Ureter (tissue), 1 donor: ENCODE measurements at places on chromosomes 2 and 18. TPM values are rescaled to one million over a fixed set of nuclear protein-coding genes. Genes with fewer than 3 reads are reported as not detected.

NEU4 gene
- 0.49 TPM for total RNA-seq

DNAJC5G gene
- not detected for total RNA-seq

RMDN2 gene
- 10.7 TPM for total RNA-seq

RNF125 gene
- 9.2 TPM for total RNA-seq

TNS1 gene
- 581 TPM for total RNA-seq

L3MBTL4 gene
- total RNA-seq: 8.5 TPM

IL1R1 gene
- total RNA-seq: 93.3 TPM

TP53I3 gene
- 30.5 TPM for total RNA-seq

GRCh38 chr2:126986631-126987187 lies 88.0 kb downstream of the TEX51 start:
- DNase-seq: no peak

DNA sequence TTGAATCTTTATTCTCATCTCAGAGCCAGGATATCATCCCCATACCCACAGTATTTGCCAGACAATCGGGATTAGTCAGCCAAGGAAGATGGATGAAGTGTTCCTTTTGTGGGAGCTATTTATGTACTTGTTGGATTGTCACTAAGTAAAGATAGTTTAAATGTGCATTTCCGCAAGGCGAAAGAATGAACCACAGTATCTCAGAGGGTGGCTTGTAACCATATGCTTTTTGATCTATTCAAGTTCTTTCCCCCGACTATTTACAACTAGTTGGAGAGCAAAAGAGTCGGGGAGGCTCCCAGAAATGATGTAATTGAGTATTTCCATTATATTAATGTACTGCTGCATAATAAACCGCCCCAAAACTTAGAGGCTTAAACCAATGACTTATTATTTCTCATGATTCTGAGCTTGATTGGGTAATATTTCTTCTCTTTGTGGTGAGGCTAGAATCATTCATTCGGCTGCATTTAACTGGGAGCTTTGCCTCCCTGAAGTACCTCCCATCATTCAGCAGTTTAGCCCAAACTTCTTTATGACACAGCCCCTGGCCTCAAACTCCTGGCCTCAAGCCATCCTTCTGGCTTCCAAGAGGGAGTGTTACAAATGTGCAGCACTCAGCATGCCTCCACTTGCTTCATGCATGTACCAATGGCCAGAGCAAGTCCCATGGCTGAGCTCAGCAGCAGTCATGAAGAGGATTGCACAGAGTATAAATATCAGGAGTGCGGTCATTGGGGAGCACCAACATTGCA lies 423.7 kb downstream of the METTL4 start:
- no peak for DNase-seq

- no peak for DNase-seq
Measured at GRCh38 chr18:36545821-36546427, 248.4 kb downstream of the FHOD3 start.

DNA sequence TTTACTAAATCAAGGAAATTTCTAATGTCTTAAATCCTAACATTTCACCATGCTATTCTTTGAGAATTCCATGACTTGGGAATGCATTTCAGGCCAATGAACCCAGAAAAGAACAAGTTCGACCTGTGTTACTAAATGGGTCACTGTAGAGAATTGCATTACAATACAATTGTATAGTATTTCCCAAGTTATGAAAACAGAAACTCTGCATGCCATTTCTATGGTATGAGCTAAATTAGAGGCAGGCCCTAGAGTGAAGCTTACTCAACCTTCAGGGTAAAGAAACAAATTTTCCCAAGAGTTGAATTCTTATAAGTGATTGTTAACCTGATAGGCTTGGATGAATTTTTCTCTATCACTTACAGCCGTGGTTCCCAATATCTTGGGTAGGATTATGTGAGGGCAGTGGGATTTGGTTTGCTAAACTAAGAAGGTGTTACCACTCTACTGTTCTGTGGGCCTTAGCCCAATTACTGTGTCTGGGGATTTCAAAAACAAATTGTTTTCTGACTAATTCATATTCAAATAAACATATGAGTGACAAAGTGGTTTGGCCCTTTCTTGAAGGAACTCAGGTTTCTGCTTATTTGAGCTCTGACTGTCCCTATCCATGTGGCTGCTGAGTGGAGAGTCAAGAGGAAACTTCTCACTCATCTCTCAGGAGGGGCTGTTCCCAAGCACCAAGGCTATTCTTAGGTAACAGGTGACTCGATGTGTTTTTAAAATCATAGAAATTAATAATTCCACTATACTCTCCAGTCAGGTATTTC lies 11.2 kb upstream of the SERPINB7 start:
- no peak for DNase-seq

GRCh38 chr2:84711651-84712050 lies 169.2 kb downstream of the TRABD2A start:
- DNase-seq: no peak

DNA sequence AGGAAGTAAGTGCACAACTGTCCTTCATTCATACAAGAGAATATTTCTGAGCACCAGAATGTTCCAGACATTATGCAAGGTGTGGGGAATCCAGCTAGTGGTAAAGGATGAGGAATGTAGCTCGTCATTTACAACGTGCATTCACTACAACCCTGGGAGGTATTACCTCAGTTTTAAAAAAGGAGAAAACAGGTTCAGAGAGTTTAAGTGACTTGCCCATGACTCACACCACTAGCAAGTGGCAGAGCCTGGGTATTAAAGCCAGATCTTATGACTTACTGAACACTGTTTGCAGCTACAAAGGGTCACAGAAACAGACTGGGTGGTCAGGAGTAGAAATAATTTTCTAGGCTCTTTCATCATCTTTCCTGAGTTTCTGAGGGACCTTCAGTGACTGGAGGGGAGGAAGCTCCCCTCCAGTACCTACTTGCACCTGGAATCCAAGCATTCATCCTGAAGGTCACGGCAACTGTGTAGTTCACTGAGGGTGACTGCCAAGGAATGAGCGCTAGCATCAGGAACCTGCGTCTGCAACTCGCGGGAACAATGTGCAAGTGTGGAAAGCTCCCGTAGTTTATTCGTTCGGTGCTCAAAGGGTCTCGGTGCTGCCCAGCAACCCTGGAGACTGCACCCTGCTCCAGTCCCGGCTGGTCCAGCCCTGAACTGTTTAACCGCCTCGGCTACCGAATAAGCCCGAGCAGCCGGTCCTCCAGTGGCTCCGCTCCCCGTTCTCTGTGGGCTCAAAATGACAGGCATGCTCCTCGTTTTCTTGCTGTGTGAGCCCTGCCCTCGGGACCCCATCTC lies 647 bp downstream of the CCDC121 start:
- peak; percentile 43 for DNase-seq

- DNase-seq: no peak
Measured at GRCh38 chr2:165009466-165009865, 54.1 kb upstream of the SLC38A11 start.

DNA sequence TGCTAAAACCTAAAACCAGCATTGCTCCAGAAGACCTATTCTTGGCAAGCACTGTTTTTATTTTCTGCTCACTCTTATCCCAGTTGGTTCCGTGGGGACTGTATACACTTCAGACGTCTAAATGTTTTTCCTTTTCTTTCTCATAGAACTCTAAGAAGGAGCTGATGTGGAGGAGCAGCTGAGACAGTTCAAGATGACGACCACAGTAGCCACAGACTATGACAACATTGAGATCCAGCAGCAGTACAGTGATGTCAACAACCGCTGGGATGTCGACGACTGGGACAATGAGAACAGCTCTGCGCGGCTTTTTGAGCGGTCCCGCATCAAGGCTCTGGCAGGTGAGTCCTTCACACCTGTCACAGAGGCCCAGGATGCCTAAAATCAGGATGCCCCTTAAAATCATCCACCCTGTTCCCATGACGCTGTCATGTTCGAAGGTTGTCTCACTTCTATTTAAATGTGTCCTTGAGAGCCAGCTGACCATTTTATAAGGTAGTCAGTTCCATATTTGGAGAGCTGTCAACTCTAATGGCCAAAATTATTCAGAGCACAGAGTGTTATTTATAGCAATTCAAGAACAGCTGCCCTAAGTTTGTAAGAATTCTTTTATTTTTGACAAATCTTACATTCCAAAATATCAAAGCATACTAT lies 70.2 kb downstream of the SPTBN1 start:
- no peak for DNase-seq

DNA sequence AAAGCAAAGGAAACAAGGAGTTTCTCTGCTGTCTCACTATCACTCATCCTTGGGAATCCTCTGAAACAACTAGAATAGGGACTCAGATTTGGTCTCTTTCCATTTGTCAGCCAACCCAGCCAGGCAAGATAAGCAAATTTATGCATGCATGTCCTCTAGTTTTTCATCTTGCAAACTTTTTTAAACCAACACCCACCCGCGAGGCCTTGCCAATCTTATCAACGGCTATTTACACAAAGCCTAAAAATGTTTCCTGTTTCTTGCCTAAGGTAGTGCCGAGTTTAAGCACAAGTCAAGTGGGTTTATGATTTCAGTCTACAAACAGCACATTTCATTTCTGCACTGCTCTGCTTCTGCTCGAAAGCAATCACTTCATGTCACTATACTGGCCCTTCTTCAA lies 240.9 kb downstream of the STK39 start:
- no peak for DNase-seq

GRCh38 chr2:209523867-209524266 lies 100.0 kb downstream of the MAP2 start:
- DNase-seq: no peak

GRCh38 chr18:12658426-12659138 lies 675 bp upstream of the SPIRE1 start:
- DNase-seq: peak; percentile 49

- no peak for DNase-seq
Measured at GRCh38 chr18:5152343-5153020, 44.6 kb downstream of the AKAIN1 start.

- DNase-seq: no peak
Measured at GRCh38 chr2:121478996-121479745, 51.5 kb upstream of the RNU4ATAC start.

DNA sequence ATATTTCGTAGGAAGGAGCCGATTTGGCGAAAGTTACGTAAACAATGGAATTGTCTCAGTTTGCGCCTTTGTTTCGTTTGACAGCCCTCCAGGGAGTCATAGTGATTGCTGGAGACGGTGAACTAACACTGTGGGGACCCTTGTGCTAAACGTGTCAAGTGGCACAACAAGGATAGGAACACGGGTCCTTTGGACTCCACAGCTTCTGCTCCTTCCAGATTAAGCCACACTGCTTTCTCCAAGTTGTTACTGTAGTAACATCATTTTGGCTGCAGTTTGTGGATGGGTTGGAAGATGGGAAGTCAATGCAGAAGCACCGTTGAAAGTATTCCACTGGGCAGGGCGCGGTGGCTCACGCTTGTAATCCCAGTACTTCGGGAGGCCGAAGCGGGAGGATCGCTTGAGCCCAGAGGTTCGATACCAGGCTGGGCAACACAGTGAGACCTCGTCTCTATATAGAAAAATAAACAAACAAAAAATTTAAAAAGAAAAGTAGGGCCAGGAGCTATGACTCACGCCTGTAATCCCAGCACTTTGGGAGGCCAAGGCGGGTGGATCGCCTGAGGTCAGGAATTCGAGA lies 636 bp upstream of the IMMT start:
- no peak for DNase-seq

- DNase-seq: no peak
Measured at GRCh38 chr18:62566818-62567217, 44.0 kb downstream of the ZCCHC2 start.

- no peak for DNase-seq
Measured at GRCh38 chr2:20137131-20137571, 85.7 kb upstream of the LAPTM4A start.

DNA sequence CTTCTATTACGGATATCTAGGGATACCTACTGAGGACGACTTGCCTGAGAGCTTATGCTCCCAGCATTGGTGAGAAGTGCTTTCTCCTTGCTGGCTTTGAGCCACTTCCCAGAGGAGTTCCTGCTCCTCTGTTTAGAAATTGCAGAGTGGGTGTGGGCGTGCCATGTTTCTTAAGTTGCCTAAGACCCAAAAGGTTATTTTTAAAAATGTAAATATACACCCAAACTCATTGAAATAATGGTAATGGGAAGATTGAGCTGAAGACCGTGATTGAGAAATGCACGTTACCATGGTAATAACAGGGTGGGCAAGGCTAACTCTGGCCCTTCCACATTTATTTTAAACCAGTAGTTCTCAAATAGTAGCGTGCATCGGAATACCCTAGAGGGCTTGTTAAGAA lies 17.2 kb upstream of the TMEM200C start:
- no peak for DNase-seq

- no peak for DNase-seq
Measured at GRCh38 chr2:198188982-198189381, 384.6 kb downstream of the PLCL1 start.

GRCh38 chr2:85504778-85505261 lies 34.1 kb upstream of the MAT2A start:
- no peak for DNase-seq

GRCh38 chr2:59237311-59237710 lies 996.2 kb upstream of the FANCL start:
- no peak for DNase-seq

DNA sequence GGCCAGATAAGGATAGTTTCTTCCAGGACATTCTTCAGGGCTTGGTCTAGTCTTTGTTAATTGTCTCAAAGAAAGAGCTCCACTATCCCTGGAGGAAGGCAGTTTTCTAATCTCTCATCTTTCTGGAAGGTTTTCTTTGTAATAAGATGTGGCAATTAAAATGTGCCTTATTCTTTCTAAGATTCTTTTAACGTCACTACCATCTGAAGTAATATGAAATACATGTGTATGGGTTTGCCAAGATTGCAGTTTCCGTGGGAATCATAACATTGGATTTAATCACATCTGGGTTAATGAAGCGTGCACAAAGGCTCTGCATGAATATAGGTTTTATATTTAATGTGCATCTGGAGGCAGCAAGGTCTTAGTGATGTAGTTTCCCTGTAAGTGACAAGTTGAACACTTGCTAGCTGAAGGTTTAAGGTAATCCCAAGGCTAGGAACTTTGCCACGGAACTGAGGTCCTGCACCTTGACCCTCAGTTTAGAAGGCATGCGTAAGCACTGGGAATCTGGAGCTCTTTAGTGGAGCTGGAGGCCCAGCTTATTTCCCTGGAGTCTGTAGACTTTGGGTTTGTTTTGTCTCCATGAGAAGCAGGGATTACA lies 25.7 kb downstream of the DIS3L2 start:
- no peak for DNase-seq

DNA sequence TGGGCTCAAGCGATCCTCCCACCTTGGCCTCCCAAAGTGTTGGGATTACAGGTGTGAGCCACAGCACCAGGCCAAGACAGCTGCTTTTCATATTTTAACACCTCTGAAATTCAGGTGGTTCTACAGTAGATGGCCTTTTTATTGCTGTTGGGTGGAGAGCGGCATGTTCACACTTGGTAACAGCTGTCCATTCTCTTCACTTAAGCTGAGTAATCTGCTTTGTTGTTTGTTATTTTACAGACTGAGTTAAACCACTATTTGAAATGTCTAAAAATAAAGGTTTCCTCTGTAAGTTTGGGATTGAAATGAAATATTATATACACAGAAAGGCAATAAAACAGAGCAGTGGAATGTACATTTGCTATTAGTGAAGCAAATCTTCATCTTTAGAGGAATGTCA lies 44.9 kb upstream of the TLK1 start:
- DNase-seq: no peak

GRCh38 chr2:68121873-68122679 lies 35.6 kb upstream of the PNO1 start:
- DNase-seq: peak; percentile 90

- no peak for DNase-seq
Measured at GRCh38 chr2:129492548-129492947, 486.9 kb upstream of the RAB6C start.
